ENCODE measurements at places on chromosomes 16 and 17.

GRCh38 chr17:29590411-29591145 lies 1.1 kb upstream of the GIT1 start:
- no peak for DNase-seq

- no peak for DNase-seq
These were observed 189.4 kb downstream of the RAB11FIP4 start for GRCh38 chr17:31580706-31581490.

GRCh38 chr16:69942099-69942491 lies 9.0 kb upstream of the CLEC18A start:
- no peak for DNase-seq

DNA sequence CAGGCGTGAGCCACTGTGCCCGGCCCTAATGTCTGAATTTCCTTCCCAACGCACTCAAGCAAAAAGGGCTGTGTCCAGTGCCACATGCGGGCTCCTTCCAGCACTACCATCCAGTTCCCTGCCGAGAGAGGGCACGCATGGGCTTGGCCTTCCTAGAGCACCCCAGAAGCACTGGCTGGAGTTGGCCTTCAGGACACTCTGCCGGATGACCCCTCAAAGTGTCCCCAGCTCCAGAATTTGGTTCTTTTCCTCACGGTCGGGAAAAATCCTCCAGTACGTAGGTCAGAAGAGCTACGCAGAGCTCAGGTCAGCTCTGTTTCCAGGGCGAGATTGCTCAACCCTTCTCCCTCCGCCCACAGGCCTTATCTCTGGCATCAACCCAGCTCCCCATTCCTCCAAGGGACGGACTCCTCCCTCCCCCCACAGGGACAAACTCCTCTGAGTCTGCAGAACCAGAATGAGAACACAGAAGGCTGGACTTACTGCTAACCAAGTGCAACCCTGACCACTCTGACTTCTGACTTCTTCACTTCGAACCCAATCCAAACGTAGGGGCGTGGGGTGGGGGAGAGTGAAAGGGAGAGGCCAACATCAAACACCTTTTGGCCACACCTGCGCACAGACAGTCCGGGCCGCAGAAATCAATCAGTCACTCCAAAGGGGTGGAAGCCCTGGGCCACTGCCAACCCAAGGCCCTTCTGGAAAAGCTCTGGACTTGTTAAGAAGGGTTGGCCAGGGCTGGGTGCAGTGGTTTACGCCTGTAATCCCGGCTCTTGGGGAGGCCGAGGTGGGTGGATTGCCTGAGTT lies 3.6 kb downstream of the CDC42EP4 start:
- DNase-seq, result no peak

DNA sequence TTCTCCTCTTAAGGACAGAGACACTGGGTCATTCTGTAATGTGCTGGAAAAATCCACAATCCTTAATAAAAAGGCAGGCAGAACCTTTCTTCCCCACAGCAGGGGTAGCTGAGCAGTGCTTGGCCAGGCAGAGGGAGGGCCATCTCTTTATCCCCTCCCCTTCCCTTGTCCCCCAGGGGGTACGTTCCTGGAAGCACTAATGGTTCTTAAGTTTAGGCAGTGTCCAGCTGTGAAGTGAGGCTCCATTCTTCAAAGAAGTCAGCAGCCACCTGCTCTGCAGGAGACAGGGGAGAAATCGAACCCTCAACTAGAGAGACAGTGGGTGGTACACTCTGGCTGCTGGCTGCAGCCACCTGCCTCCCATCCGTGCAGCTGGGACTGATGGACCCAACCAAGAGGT lies 533.9 kb upstream of the CDH11 start:
- no peak for DNase-seq

- DNase-seq, result no peak
These were observed 810 bp downstream of the CYGB start for GRCh38 chr17:76536511-76537287.

DNA sequence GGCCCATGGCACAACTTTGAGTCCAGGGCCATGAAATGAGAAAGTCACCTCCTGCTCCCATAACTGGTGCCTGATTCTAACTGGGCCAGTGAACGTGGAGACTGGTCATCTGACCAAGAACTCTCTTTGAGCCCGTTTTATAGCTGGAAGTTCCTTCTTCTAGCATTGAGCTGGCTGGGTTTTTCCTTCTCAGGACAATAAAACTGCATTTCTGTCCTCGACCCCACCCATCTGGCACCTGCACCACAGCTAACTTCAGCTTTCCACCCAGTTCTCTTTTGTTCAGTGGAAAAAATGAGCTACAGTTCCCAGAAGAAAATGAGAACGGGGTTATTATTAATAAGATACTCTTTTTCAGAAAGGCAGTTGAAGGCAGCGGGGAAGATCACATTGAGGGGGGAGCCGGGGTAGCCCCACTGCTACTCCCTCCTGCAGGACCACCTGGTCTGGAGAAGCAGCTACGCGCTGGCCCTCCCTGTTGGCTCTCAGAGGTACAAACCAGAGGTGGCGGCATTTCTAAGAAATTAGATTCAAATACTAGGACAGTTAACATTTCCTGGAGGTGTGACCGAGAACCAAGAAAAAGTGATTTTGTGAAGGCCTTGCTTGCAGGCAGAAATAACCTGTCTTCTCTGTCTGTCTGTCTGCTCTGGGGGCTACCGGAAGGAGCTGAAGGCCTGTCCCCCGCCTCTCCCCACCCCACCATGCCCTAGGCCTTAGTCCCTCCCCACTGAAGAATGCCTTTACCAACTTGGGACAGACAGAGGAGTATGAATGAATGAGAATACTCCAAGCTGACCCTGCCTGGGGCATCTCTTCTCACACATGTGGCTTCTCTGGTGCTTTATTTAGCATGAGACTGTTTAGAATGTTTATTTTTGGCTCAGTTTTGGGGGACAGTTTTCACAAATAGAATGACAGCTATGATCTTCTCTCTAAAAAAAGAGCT lies 123.9 kb downstream of the XYLT1 start:
- DNase-seq, result no peak

DNA sequence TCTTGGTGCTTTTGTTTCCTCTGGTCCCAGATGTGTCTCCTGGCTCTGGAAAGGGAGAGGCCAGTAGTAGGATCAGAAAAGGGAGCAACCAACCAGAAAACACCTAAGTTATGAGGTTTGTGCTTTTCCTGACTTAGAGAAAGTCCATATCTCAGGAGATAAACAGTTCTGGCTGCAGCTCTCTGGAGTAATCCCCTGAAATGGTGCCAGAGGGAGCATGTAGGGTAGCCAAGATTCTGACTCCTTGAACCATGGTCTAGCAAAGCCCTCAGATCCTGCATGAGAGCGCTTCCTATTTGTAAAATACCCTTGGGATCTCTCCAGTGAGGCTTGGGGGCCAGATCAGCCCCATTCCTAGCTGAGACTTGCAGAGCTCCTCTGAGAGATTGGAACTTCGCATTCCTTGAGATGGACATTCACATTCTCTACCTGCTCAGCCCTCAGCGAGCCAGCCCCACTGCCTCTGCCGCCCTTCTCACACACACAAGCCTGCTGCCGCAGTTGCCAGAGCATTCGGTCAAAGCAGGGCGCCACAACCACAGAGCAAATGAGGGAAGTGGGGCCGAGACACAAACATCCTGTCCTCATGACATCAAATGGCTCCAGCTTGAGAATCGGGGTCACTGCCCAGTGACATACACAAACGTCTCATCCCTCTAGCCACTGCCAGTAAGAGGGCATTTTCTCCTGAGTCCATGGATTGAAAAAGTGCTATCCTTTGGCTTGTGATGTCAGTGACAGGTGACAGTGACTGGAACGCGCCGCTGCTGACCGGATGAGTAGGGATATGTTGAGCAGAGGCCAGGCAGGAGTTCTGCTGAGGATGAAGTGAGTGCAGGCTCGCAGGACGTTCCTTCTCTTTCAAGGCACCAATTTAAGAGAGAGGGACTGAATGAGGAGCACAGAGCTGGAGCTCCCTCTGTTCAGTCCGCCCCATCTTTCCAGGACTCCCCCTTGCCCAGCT lies 5.0 kb downstream of the ABHD15 start:
- DNase-seq, result no peak

- DNase-seq, result no peak
These were observed 11.6 kb downstream of the GLIS2 start for GRCh38 chr16:4327386-4328045.

DNA sequence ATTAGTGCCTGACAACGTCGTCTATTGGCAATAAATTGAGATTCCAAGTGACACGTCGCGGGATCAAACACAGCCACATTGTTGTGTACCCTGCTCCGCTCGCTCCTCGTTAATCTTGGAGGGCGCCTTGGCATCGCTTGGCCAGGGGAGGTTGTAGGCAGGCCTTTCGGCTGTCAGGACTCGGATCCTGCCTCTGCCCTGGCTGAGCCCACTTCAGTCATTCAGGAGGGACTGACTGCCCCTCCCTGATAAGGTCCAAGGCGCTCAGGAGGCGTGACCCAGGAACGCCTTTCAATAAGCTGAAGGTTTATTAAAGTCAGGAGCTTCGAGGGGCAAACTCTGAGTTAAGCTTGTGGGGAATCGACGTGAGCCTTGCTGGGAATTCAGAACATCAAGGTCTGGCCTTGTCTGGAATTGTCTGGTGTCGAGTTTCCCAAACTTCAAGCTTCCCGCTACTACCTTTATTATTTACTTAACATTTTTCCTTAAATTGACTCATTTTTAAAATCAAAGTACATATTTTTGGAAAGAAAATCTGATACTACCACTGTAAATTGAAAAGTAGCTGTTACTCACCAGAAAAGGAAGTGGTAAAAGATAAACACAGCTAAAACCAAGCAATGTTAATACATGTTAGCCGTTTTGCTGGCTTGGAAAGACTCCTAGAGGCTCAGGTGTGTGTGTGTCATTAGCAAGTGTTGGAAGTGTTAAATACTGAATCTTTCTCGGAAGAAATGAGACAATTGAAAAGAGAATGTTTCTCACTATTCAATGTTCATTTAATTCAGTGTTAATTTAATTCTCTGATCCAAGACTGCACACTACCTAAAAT lies 5.3 kb upstream of the IRX3 start:
- DNase-seq, result no peak

DNA sequence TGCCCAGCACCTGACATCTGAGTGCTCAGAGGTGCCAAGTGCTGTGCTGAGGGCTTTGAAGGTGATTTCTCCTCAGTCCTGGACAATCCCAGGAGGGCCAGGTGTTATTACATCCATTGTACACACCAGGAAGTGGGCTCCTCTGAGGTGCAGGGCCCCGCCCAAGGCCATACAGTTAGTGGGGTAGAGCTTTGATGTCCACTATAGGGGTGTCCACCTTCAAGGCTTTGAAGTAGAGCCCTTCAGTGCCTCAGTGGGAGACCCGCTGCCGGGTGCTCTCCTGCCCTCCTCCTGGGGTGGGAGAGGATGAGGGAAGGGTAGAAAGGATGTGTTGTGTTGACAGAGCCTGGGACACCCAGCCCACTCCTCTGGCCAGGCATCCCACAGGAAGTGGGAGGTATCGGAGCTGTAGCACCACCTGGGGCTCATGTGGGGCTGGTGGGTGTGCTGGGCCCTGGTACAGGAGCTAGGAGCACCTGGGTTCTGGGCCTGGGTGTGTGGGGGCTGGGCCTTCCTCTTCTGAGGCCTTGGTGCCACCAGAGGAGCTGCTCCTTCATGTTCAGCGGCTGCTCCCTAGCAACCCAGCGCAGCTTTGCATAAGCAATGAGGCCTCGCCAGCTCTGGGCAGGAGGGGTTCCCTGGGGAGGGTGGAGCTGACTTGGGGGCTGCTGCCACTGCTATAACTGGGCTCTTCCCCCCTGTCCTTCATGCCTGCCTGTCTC lies 7.4 kb downstream of the LASP1 start:
- DNase-seq, result no peak

DNA sequence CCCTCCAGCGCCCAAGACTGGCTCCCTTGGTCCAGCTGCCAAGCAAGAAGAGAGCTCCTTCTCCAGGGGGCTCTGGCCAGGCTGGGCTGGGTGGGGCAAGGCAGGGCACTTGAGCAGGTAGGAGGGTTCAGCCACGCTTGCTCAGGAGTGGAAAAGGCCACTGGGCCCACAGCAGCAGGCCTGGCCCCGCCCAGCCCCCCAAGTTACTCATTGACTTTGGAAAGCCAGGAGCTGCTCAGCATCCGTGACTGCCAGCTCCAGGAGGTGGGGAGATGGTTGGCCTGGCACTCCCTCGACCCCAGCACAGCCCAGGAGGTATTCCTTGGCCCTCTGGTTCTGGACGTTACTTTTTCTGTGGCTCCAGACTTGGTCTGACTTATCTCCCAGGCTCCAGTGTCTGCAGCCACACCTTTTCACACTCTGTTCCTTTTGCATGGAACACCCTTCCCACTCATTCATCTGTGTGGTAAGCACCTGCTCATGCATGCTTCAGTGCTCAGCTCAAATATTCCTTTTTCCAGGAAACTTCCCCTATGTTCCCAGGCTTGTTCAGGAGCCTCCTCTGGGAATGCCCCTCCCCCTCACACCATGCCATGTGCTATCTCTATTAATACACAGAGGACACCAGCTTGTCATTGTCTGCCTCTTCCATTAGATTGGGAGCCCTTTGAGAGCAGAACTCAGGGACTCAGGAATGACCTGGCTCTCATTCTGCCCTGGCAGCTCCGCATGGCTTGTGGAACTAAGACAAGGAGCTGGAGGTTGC lies at the start of gene CDH16:
TSS of gene CDH16 (minus strand) at position 83 of the 766 bp plus-strand sequence. CDS start 820 bp downstream, outside the sequence.
- DNase-seq, result no peak

DNA sequence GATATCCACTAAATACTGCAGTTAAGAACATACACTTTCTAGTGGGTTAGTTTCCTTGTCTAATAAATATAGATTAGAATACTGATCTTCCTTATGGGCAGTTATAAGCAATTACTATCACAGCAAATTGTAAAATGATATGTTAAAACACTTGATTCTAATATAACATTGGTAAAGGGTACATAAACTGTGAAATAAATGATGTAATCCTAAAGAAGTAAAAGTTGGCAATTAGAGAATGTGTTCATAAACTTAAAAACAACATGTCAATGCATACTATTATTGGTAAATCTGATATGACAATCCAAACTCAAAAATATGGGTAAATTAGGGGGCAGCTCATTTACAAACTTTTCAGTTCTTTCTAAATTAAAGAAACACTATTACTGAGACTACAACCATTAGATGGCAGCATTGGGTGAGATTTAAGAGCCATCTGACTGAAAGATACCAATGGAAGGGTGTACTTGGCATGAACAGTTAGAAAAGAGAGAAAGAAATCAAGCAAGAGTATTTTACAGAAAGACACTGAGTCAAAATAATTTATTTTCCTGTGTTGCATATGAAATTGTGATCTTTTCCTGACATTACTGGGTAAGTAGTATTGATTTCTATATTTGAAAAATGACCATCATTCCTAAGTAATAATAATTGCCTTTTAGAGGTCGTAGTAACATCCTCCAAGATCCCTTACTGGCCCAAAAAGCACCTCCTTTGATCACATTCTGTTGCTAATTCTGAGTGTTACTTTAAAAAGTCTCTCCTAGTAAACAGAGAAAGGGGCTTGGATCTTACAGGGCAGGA lies 119.6 kb downstream of the SPAG9 start:
- no peak for DNase-seq
